ENCODE measurements at places on chromosomes 12 and 14.
A peak's percentile ranks its signal among the peaks of the same experiment; 100 is the strongest.

GRCh38 chr12:52753283-52753682 lies 23.9 kb downstream of the KRT76 start:
- no peak for DNase-seq

GRCh38 chr14:70810621-70811020 lies 1.3 kb upstream of the MAP3K9 start:
- DNase-seq, result no peak

GRCh38 chr14:97290065-97290464 lies 492.9 kb downstream of the VRK1 start:
- DNase-seq, result no peak

GRCh38 chr14:96362071-96362964 lies 823 bp downstream of the ATG2B start:
- DNase-seq, result peak; percentile 42

DNA sequence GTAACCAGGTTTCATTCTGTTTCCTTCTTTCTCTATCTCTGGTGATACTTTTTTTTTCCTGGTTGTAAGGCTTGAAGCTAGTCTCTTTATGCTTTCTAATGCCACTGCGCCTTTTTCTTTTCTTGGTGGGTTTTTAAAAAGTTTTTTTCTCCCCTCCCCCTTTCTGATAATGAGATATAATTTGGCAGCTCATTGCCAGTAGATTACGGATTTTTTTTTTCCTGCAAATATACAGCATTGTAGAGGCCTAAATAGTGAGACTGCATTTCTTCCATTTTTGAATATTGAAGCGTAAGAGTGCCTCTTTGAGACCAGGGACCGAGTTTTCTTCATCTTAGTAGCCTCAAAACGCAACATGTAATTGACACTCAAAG lies 1.1 kb downstream of the PAPOLA start:
- no peak for DNase-seq

GRCh38 chr12:109714913-109715244 lies 1.3 kb downstream of the FAM222A start:
- no peak for DNase-seq

DNA sequence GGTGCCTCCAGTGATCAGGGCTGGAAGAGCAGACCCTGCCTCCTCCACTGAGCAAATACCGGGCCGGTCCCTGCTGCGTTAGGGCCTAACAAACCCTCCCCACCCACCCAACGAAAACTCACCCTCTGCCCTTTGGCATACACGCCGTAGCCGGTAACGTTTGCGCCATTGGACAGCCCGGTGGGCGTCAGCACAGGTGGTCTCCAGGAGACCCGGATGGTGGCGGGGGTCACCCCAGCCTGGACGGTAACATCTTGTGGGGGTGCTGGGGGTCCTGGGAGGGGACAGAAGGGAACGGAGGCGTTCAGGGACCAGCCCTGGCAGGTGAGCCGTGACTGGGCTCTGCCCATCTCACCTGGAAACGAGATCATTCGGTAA lies 100.5 kb downstream of the PIWIL1 start:
- no peak for DNase-seq

DNA sequence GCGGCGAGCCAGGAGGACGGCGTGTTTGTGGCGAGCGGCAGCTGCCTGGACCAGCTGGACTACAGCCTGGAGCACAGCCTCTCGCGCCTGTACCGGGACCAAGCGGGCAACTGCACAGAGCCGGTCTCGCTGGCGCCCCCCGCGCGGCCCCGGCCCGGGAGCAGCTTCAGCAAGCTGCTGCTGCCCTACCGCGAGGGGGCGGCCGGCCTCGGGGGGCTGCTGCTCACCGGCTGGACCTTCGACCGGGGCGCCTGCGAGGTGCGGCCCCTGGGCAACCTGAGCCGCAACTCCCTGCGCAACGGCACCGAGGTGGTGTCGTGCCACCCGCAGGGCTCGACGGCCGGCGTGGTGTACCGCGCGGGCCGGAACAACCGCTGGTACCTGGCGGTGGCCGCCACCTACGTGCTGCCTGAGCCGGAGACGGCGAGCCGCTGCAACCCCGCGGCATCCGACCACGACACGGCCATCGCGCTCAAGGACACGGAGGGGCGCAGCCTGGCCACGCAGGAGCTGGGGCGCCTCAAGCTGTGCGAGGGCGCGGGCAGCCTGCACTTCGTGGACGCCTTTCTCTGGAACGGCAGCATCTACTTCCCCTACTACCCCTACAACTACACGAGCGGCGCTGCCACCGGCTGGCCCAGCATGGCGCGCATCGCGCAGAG lies 873 bp downstream of the PLXNC1 start:
- peak; percentile 48 for DNase-seq

DNA sequence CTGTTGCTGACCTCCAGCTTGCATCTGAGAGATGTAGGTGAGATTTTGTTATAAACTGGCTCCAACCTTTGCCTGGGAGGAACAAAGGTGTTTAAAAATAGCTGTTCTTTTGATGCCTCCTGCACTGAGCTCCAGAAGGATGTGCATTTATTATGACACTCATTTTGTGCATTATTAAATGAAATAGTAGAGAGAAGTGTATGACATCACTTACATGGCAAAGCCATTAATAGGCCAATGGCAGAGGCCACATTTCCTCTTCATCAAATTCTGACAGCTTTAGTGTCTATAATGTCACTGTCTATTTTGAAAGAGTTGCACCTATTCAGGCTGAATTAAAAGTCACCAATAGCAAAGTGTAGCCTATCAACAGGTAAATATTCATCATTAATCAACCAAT lies 564.6 kb downstream of the FLRT2 start:
- DNase-seq, result no peak

DNA sequence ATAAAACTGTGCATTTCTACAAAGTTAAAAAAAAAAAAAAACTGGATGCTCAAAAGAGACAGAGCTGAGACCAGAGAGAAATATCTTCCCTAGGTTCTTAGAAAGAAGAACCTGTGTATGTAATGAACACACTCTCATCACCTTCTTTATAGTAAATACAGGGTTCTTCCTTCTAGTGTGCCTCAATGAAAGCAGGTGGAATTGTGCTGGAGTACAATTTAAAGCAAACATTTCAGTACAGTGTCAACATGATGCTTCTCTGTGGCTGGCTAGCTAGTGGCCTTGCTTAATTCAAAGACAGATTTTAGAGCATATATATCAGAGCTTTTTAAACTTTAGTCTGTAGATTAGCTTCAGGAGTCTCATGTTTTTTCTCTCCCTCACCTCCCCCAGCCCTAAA lies 249.8 kb upstream of the ARHGAP5 start:
- no peak for DNase-seq

- no peak for DNase-seq
Observed at GRCh38 chr12:62834406-62834805, 100.5 kb downstream of the PPM1H start.

DNA sequence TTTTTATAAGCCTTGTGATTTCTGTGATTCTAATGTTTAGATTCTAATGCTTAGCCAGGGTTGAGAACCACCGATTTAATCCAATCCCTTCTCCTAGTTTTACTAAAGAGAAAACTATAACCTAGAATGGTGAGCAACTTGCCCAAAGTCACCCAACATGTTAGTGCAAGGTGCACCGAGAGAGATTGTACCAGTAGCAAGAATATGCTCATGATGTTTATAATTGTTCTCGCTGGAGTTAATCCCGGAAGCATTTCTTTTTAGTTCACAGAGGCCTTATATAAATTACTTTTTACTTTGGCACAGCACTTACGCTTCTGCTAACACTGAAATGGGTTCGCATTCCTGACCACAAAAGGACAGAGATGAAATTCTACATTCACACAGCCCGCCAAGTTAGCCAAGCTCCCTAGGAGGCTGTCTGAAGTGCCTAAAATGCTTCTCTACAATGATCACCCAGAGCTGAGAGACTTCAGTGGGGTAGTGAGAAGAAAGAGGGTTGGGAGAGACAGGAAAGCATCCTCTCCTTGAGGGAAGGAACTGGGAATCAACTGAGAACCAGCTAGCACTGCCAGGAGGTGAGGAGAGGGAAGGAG lies 579 bp upstream of the BLOC1S1 start:
- DNase-seq, result no peak

GRCh38 chr14:32820181-32820580 lies 118.5 kb upstream of the NPAS3 start:
- peak; percentile 26 for DNase-seq

DNA sequence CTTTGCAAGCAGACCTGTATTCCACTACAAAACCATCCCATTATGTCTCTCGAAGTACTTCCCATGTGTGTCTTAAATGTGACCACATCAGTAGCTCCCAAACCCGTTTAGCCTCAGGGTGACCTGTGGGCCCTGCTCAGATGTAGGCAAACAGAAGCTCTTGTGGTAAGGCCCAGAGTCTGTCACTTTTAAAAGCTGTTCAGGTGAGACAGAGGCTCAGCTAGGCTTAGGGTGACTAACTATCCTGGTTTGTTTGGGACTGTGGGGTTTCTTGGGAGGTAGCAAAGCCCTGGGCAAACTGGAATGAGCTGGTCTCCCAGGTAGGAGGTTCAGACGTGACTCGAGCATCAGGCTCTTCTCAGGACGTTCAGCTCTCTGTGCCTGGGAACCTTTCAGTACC lies 64.5 kb upstream of the VASH1 start:
- DNase-seq, result no peak

- DNase-seq, result no peak
Observed at GRCh38 chr14:71618716-71619115, 313.5 kb upstream of the RGS6 start.

GRCh38 chr12:90773491-90773890 lies 181.5 kb downstream of the CCER1 start:
- DNase-seq, result no peak

DNA sequence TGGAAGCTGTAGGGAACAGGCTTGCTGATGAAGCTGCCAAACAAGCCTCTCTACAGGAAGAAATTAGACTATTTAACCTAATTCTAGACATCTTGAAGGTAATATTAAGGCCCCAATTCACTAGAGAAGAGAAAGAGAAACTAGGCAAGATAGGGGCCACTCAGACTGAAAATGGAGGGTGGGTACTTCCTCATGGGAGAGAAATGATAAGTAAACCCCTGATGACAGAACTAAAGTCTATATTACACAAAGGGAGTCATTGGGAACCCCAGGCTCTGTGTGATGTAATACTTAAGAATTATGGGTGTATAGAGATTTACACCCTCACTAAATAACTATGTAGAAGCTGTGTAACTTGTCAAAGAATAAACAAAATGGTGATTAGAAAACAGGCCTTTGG lies 64.3 kb downstream of the APOBEC1 start:
- no peak for DNase-seq

DNA sequence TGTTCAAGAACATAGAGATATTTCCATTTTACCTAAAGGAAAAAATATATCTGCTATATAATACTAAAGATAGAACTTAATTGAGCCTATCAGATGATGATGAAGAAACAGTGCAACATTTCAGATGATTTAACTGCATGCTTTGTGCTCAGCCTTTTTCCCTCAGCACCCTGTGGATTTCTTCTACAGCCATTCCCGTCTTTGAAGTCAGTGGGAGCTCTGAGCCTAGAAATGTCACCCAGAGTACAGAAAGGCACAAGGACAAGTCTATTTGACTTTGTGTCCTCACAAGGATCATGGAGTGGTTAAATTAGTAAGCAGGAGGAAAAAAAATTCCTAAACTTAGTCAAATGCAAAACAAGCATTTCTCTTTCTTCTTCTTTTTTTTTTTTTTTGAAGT lies 994.0 kb upstream of the FLRT2 start:
- DNase-seq, result no peak
